ENCODE measurements at places on chromosomes 2 and 18.
A peak's percentile ranks its signal among the peaks of the same experiment; 100 is the strongest.

DNA sequence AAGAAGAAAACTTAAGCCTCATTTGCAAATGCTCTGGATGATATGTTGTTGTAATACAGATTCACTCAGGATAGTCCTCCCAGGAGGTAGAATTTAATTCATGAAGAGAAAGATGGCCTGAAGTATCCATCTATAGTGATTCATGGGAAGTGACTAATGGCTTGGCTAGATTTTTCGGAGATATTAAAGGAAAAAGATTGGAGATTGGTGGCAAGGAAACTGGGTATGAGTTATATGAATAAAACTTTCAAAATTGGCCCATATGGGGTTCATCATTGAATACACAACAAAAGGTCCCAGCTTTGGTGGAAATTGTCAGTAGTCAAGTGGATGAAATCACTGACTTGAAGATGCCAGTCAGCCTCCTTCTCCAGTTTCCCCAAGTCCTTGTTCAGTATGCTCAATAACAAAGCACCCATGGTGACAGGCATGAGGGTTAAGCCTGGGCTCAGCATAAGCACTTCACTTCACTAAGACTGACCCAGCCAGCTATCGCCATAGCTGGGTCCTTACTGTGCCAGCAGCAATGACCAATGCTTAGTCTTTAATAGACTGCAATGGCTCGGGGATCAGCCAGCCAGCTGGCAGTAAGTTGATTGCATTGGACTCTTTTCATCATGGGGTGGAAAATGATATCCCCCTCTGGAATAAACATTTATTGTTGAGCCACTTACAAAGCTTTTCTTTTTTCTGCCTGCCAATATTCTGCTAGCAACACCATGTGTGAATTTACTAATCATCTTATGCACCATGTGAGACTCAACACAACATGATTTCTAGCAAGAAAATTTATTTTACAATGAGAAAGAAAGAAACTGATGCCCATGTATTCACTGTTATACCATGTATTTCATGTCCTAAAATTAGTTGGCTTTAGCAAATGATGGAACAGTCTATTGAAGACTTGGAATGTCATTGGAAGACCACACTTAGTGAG is 176.6 kb upstream of the TACR1 start:
- DNase-seq: peak; percentile 17

DNA sequence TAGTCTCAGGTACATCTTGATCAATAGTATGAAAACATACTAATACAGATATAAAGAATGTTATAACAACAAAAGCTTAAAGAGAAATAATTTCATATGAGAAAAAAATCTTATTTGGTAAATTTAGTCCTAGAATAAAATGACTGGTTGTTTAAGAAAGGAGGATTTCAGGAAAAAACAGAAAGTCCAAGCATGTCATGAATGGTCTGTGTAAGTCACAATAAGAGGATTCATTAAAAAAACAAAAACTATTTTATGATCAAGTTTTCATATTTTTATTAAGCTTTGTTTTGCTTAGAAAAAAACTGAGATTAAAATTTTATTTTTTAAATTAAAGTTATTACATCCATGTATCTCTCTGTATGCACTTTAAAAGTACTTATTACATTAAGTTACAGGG is 353.9 kb upstream of the SPHKAP start:
- DNase-seq: no peak

DNA sequence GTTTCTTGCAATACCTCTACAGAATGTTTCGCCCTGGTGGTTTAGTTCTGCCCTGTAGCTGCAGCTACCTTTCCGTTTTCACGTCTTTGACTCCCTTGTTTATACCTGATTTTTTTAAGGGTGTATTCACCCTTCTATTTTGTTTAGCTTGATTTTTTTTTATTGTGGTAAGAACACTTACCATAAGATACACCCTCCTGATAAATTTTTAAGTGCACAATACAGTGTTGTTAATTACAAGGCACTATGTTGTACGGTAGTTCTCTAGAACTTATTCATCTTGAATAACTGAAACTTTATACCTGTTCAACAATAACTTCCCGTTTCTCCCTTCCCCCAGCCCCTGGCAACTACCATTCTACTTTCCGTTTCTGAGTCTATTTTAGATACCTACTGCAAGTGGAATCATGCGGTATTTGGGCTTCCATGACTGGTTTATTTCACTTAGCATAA is 48.9 kb upstream of the NABP1 start:
- DNase-seq: no peak

GRCh38 chr2:32522770-32523169 is 105.1 kb upstream of the TTC27 start:
- DNase-seq: no peak

DNA sequence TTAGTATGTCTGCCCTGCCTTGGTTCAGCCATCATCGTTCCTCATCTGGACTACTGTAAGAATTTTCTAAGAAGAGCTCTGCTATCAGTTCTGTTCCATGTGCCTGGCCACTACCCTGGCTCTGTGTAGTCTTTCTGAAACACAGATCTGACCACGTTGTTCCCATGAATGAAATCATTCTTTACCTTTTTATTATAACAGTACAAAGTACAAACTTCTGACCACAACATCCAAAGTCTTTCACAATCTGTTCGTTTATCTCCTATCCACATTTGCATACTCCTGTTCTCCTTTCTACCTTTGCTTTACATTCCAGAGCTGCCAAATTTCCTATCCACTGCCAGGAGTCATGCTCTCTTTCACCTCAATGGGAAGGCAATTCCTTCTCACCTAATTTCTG is 284.6 kb upstream of the LRP1B start:
- no peak for DNase-seq

DNA sequence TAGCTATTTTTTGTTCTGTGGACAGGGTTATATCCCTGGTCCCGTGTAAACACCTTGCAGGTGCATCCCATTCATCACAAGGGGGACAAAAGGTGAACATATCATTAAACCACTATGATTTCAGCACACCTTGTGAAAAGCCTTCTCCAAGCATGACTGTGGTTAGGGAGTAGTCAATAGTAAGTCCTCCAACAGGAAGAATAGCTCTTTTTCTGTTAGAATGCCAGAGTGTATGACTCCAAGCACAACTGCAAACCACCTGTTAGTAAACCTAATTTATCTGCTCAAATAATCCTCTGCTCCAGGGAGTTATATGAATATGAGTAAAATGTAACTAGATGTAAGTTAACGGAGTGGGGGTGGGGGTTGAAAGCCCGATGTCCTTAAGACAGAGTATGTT is 240.5 kb downstream of the AGPS start:
- no peak for DNase-seq

DNA sequence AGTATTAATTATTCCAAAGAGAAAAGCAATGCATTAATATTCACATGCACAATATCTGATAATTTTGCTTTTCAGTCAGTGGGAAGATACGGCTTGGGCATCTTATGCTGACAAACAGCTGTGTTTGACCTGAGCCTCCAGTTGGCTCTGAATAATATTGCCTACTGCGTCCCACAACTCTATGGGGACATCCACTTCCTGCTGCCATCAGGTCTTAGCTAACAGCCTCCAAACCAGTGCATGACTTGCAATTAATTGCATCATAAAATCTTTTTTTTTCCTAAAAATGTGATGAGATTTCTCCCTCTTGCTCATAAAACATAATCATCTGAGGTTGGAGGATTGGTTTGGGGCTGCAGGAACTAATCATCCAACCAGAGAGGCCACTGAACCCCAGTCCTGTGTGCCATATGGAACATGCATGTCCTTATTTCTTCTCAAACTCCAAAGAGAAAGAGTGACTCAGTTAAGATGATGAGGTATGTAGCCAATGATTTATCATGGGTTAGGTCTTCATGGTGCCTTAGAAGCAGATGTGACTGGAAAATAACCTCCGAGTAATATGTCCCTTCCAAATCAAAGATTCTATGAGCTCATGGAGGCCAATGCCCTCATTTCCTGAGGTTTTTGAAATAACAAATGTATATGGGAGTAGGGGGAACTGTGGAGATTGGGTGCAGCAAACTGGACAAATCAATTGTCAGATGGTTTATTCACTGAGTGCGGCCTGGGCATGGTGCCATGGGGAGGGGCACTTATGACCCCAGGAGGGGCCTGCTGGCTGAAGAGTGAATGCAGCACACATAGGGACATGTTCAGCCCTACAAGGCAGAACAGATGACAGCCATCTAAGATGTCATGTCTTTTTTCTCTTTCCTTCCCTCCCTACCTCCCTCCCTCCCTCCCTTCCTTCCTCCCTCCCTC is 39.4 kb downstream of the EDAR start:
- no peak for DNase-seq

GRCh38 chr2:40037303-40037702 is 258.2 kb upstream of the THUMPD2 start:
- no peak for DNase-seq

- DNase-seq: no peak
Measured at GRCh38 chr2:38322224-38322914, 54.7 kb downstream of the ATL2 start.

DNA sequence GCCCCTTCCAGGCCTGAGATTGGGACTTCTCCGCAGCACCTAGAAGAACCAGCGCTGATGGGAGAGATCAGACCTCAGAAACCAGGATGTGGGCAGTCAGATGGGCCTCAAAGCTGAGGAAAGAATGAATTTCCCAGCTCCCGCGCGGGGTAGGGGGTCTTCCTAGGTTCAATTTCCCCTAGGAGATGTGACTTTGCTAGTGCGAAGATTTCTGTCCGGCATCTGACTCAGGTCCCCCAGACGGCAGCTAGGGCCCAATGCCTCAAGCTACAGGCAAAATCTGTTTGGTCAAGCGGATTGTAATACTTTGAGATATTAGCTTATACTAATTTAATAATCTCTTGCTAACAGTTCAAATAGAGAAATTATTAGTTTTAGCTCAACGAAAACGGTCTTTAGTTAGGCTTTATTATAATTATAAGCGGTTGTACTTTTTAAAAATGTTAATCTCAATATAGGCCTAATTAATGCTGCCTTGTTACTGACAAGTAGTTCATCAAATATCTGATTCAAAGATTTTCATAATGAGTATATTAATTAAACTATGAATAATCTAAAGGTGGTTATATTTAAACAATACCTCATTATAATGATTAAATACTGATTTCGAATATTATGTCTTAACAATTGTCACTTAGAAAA is 5.8 kb downstream of the DLX1 start:
- peak; percentile 21 for DNase-seq

DNA sequence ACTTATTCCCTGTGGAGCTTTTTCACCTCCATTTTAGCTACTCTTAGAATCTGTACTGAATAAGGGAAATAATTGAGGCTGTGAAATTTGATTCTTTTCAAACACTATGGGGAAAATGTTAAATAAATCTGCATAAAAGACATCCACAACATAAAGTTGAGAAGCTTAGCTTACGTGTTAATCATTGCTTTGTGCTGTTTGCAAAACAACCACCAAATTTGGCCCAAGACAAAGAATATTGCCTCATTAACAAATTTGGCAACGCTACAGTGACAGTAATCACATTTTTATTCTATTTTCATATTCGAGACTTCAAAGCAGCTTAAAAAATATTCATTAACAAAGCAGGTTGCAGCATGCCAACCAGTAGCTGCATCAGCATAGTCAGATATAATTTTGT is 437.6 kb downstream of the DPP10 start:
- DNase-seq: no peak

DNA sequence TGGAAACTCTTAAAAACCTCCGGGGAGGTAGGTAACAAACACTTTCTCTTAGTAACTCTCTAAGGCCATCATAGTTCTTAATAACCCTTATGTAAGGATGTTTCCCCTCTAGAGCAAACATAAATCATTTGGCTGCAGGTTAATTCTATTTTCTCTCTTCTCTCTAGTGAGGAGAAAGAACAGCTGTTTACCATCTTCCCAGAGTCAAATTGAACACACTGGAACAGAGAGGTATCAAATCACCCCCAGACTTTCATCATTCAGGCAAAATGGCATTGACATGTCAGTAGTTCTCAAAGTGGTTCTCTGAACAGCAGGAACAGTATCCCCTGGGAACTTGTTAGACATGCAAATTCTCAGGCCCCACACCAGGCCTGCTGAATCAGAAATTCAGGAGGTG is 240.7 kb downstream of the MEIS1 start:
- DNase-seq: no peak

DNA sequence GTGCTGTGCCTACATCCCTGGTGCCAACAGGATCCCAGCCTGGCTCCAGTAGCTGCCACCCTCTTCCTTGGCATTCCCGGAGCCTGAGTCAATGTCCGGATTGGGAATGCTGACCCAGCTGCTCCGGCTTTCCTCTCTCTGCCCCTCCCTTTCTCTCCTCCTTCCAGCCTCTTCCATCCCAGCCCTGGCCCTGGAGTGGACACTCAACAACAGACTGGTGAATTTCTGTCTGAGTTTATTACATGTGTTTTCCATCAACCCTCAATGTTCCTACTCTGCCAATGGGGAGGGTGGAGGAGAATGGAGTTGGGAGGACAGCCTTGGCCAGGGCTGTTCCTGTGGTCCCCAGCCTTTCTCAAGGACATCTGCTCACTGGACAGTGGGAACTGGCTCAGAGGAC is 917 bp upstream of the PRKAG3 start:
- peak; percentile 58 for DNase-seq

Measured in femur (tissue), 1 donor.